Activated CD4-positive, alpha-beta T cell treated with anti-CD3 and anti-CD28 coated beads, Interleukin-2, amount 50 U/mL, for 48 hours (primary cell): ENCODE measurements at places on chromosomes 5 and 9.

DNA sequence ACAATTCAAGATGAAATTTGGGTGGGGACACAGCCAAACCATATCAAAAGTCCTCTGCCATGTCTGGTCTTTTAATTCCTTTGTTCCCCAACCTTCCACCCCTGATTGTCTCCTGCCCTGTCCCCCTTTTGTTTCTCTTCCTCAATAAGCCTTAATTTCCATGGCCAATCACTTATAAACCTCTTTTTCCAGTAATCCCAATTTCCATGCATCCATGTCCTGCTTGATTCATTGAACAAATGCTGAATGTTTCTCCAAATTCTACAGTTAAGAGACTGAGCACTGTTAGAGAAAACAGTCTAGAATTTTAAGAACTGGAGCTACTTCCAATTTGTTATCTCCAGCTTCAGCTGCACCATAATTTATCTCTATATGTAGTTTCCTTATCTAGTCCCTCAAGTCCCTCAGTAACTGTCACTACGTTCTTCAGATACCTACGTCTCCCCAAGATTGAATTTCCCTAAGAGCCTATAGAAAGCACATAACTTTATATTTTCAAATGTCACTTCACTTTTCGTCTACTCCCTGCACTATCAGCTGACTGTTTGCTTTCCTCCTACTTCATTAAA, 34.2 kb downstream of the TARS1 start:
- DNase-seq = no peak

DNA sequence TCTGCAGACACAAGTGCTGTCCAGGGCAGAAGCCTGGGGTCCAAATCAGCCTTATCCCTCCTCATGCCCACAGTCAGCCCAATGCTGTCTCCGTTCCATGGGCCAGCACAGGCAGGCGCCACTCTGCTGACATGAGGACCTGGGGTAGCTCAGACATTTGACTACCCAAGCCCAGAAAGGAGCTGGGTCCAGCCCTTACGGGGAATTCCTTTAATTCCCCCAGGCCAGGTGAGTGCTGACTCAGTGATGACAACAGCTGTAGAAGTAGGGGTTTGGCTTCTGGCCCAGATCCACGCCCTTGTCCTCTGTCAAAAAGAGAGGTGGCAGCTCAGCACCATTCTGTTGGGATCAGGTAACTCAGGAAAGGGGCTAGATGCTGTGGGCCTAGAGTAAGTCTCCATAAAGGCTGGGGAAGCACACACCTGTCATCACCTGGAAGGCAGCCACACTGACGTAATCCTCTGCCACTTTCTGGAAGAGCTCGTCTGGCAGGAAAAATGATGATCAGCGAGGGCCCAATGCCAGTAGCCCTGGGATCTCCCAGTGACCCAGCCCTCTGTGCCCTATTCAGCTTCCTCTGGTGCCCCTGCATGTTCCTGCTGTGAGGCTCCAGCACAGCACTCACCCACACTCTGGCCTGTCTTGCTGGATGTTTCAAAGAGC, 1.9 kb downstream of the RAB24 start:
- DNase-seq = no peak

DNA sequence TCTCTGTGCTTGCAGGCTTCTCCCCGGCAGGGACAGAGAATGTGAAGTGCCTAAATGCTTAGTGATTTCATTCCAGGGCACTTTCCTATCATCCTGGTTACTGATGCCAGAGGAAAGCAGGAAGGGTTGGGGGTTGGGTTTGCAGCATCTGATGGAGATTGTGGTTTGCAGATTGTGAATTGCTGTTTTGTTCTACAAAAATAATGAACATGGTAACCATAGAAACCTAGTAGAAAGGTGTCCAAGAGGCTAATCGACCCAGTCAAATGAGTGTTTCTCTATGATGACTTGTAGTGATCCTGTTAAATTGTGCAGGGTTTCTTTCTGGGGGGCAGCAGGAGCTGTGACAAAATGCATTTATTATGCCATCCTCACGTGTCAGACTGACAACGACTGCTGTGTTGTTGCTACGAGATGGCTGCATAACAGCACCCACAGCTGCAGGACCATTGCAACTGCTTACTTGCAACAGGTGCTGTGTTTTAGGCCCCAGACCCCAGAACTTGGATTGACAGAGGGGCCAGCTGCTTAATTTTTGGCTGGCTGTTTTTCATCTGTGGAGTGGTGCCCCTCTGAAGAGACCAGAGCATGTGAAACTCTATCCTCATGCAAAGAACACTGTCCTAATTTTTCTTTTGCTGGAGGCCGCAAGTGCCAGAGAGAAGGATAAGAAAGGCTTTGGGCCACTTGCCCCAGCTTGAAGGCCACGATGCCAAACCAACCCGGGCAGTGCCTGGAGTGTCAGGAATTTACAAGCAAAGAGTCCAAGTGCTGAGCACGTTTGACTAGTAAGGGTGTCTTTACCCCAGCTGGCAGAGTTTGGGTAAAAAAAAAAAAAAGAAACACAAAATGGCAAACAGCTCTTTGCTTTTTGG, 397.8 kb downstream of the GADD45G start:
- DNase-seq = no peak

DNA sequence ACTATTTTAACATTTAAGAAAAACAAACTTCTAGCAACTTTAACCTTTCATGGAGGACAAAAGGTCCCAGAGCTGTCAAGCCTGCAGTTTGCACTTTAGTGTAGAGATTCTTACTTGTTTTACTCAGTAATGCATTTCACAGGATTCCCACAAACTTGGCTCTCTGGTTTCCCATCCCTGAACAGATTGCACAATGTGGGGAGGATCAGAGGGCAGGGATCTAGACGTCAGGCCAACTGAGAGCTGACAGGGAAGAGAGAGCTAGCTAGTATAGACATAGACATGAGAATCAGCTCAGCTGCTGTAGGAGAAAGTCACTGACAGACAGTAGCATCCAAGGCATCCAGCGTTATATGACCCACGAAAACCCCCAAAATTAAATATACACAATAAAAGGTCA, 20.9 kb upstream of the BNIP1 start:
- no peak for DNase-seq

DNA sequence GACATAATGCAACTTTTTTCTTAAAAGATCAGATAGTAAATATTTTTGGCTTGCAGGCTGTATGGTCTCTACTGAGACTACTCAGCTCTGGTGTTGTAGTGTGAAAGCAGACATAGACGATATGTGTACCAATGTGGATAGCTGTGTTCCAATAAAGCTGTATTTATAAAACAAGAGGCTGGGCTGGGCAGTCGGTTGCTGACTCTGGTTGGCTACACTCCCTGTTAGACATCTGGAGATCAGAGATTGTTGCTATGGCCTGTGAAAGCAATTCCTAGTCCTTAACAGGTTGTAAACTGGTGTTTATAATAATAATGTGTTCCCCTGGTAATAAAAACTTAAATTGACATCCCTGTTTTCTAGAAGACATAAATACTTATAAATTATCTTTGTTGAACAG, 24.4 kb upstream of the SCAMP1 start:
- no peak for DNase-seq

GRCh38 chr5:54206580-54207229, 103.7 kb downstream of the ARL15 start:
- no peak for DNase-seq

GRCh38 chr5:3595006-3595961, at the start of gene IRX1:
Gene IRX1 (plus strand): TSS chr5:3595832. CDS start chr5:3596106, 274 bp downstream.
- DNase-seq = no peak

DNA sequence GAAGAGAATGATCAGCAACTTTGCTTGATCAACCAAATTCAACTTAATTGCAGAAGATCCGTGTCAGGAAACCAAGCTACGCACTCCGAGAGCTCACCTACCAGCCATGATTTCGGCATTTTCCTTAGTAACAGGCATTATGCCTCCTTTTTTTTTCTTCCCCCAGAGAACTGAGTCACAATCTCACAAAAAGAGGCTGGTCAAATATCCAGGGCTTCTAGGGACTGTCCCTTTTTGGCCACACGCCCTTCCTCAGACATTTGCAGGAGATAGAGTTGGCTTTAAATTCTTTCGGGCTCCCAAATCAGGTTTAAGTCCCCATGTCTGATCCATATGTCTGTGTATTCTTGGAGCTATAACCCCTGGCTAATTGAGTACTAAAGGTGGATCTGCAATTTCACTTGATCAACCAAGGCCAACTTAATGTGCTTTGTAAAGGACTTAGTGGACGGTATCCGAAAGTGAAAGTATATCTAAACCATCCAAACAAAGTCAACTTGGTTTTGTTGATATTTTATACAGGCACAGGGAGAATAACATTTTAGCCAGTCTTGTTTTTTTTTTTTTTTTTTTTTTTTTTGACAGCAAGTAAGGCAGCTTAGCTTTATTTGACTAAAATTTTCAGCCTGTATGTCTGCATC, 100.8 kb upstream of the TBCA start:
- no peak for DNase-seq

GRCh38 chr9:129648092-129648763, 6.3 kb upstream of the ASB6 start:
- DNase-seq = no peak

DNA sequence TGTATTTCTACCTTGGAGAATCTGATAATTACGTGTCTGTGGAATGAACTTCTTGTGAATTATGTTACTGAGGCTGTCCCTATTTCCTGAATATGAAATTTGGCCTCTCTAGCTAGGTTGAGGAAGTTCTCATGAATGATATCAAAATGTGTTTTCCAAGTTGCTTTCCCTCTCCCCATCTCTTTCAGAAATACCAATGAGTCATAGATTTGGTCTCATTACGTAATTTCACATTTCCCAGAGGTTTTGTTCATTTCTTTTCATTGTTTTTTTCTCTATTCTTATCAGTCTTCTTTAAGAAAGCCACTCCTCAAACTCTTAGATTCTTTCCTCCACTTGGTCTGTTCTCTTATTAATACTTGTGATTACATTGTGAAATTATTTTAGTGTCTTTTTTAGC, 923.8 kb upstream of the CDH9 start:
- DNase-seq = no peak

DNA sequence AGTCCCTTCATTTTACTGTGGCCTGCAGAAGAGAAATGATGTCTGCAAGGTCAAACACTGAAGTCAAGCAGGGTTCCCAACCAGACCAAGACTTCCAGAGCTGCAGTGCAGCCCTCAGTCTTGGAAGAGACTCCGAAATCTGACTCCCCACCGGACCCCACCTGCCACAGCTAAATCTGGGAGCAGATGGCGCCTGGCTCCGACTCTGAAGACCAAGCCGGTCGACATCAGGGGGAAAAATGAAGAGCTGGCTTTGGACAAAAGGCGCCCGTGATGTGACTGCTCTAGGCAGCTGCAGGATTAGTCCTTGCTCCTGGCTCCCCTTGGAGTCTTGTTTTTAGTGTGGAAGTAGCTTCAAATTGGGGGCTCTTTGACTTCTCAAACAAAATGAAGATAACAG, 72.4 kb upstream of the ZNF622 start:
- no peak for DNase-seq

- no peak for DNase-seq
Observed at GRCh38 chr5:80101993-80102392, 66.8 kb downstream of the THBS4 start.

DNA sequence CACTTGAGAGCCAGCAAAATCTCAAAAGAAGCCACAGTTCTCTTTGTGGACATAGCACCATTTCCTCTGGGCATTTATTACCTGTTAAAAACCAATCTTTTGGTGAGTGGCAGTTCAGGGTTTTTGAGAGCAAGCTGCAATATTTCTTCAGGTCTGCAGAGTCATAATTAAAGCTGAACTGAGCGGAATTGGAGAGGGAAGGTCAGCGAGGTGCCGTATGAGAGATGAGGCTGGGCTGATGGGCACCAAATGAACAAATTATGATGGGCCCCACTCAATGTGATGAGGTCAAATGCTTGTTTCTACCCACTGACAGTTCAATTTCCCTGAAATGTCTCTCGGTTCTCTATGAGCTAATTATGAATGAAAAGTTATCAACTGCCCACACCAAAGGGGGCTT, 231.9 kb downstream of the AP3B1 start:
- no peak for DNase-seq

DNA sequence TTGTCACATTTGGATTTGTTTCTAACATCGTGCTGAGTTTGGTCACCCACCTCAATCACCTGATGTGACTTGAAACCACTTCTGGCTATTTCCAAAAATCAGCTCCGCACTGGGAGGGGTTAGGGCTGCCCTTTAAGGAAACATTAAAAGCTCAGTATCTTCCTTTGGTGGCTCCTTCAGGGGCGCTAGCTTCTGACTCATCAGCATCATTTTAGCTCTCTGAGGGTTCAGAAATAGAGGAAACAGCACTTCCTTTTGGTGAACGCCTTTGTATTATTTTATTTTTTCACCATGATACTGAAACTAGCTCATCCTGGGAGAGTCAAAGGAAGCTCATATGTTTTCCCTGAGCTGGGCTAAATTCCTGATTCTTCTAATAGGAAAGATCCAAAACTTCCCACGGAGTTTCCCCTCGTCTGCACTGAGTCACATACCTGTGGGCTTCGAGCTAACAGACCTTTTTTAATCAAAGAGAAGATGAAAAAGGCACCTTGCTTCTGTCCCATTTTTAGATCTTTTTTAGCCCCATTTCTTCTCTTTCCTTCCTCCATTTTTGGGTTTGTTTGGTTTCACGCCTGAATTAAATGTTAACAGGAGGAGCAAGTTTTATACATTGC, 48.2 kb downstream of the ROPN1L start:
- DNase-seq = no peak

GRCh38 chr9:89466451-89467277, 31.2 kb downstream of the SEMA4D start:
- no peak for DNase-seq

DNA sequence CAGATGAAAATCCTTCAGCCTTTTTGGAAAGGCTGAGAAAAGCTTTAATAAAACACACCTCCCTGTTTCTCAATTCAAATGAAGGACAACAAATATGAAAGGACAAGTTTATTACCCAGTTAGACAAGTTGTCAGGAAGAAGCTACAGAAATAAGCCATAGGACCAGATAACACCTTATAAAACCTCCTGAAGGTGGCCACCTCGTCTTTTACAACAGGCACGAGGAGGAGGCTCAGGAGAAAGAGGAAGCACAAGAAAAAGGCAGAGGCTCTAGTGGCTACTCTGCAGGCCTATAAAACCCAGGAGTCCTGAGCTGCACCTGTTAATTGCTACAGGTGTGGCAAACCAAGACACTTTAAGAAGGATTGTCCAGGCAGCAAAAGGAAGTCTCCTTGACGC, 352.1 kb upstream of the CDH18 start:
- no peak for DNase-seq

DNA sequence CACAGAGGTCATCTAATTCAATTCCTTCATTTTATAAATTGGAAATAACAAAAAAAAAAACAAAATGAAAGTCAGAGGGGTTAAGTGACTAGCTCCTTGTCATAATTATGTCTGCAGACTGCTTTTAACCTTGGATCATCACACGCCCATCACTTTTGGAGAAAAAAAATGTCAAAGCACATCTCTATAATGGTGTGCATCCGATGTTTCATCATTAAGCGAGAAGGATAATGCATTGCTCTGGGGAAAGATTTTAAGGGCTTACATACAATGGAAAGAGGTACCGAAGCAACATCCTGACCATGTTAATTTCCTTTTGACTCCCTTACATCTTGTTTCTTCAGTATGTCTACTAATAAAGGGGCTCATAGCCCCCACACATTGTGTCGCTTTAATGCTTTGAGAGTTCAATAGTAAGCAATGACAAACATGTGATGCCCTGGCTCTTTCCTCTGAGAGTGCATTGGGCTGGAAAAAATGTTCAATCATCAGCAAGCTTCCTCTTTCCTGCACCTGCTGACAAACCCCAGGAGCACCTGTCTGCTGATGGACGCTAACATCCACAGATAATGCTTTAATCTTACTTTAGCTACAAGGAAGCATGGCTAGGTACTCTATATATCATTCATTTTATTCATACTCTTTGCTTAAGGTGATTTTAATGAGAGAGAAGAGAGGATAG, 242.2 kb downstream of the SMARCA2 start:
- no peak for DNase-seq

GRCh38 chr5:75567710-75568109, 43.5 kb upstream of the ANKDD1B start:
- peak; percentile 3 for DNase-seq

- DNase-seq = no peak
Observed at GRCh38 chr9:3698531-3698930, 172.7 kb upstream of the RFX3 start.
